Effector CD4-positive, alpha-beta T cell (primary cell): ENCODE measurements at places on chromosomes 1 and 21.

DNA sequence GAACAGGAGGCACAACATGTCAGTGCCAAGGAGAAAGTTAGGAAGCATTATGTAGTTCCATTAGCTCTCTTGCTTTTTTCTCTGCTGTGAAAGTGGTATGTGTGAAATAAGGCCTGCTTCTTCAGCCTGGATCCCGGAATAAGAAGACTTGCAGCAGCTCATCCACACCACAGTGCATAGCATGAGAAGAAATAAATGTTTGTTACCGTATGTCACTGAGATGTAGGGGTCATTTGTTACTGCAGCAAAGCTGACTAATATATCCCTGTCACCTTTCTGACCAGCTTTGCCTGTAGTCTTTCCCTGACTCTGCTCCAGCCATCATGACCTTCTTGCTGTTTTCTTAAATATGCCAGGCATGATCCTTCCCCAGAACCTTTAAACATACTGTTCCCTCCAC lies 20.5 kb upstream of the MCOLN3 start:
- DNase-seq = no peak

- DNase-seq = no peak
These were observed 75.9 kb downstream of the DHRS3 start for GRCh38 chr1:12542138-12542465.

- DNase-seq = no peak
These were observed 346.1 kb downstream of the KCNH1 start for GRCh38 chr1:210787800-210788199.

- DNase-seq = no peak
These were observed 47.7 kb downstream of the CXADR start for GRCh38 chr21:17560377-17561025.

- no peak for DNase-seq
These were observed 15.8 kb upstream of the NEXN start for GRCh38 chr1:77872645-77873044.

DNA sequence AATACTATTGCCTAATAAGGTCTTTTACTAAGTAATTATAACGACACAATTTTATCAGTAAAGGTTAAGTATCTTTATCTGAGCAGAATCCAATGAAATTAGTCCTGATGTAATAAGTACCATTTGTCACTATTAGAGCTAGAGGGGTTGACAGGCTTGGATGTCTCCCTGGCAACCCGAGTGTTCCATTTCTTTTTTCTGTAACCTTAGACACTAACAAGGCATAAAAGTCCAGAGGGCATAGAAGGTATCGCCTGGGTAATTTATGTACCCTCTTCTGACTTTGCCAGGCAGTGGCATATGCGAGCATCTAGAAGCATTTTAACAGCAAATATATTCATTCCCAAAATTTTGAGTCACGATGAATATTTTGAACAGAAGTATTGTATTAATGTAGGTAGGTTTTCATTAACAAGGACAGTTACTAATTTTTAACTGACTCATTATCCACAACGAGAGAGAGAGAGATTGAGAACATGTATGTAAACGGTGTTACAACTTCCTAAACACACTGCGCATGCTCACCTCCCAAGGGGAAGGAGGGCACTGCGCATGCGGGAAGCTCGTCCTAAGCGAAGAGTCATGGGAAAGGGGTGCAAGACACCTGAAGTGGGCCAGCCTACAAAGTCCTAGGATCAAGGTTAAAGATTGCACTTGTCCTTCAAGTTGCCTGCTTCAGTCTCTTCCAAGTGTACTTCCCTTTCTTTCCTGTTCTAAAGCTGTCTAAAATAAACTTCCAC lies 423.9 kb downstream of the DSCAM start:
- DNase-seq = no peak

DNA sequence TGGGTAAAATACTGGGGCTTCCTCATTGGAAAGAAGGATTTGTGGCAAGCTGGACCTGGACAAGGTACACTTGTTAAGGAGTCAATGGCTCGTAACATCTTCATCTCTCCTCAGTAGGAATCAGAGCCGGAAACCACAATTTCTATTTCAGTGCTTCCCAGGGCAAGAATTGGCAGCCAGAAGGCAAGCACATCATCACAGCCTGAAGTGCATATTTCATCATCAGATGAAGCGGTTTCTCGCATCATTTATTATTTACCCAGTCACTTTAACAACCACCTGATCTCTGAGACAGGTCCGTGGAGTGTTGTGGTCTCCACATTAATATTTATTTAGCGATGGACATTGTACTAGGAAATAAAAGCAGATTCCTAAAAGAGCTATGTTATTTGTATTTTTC lies 55.0 kb downstream of the KCNJ15 start:
- no peak for DNase-seq

GRCh38 chr1:159077120-159077961 lies 775 bp upstream of the AIM2 start:
- peak; percentile 65 for DNase-seq

DNA sequence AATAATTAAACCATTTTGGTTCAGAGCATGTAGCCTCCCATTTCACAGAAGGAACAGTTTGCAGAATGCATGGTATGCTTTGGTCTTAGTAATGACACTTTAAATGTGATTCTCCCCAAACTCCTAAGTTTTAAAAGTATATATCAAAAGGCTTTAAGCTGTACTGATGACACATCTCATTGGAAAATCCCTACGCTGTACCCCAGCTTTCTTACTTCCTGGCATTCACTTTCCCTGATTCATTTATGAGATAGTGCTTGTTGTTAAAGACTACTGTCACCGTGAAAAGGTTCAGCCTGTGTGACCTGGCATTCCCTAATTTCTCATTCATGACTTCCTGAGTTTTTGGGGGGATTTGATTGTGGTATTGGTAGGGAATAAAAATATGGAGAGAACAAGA lies 53.4 kb downstream of the MPZL1 start:
- no peak for DNase-seq

- DNase-seq = no peak
These were observed 33.4 kb downstream of the DDX20 start for GRCh38 chr1:111789142-111789541.

DNA sequence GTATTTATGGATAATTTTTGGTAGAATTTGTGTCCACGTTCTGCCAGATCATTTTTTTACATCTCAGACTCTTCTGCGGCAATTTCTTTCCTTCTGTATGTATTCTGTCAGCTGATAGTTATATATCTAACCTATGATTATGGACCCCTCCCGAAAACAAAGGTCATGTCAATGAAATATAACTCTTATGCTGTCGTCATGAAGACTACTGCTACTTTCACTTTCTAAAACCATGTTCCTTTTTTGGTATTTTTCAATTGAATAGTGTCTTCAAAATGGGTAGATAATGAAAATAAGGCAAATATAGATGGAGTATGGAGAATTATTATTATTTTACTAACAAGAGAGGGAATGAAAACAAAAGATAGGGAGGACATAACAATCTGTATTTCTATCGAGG lies 3.2 kb downstream of the ANGPTL1 start:
- DNase-seq = no peak

GRCh38 chr1:64653466-64653865 lies 91.4 kb upstream of the RAVER2 start:
- no peak for DNase-seq

GRCh38 chr1:201593200-201593921 lies 54.4 kb downstream of the NAV1 start:
- DNase-seq = no peak

DNA sequence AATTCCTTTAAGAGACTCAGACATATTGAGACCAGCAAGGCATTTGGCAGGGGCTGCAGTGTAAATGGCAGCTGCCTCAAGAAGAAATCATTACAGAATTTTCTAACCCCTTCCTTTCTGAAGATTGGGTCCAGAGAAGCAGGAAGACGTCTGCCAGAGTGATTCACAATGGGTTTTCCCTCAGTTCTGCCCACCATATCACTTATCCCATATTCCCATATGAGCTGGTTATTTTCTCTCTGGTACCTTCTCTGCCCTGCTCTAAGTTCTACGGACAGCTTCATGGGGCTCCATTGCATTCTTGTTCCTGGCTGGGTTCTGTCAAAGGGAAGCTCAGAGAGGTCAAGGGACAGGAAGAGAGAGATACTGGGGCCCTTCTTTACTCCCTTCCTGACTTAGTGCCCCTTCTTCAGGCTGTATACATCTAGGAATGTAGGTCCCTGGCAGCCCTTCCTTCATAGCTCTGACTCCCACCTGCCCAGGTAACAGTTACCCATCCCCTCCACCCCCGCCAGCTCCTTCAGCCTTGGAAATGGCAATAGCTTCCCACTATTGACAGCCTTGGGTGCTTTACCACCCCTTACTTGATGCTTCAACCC lies 420.6 kb upstream of the DAB1 start:
- no peak for DNase-seq

GRCh38 chr1:63705078-63705477 lies 68.7 kb upstream of the ROR1 start:
- DNase-seq = no peak

- no peak for DNase-seq
These were observed 5.0 kb upstream of the EDEM3 start for GRCh38 chr1:184759651-184760050.

- DNase-seq = no peak
These were observed 4.9 kb downstream of the PBX1 start for GRCh38 chr1:164563721-164564360.

DNA sequence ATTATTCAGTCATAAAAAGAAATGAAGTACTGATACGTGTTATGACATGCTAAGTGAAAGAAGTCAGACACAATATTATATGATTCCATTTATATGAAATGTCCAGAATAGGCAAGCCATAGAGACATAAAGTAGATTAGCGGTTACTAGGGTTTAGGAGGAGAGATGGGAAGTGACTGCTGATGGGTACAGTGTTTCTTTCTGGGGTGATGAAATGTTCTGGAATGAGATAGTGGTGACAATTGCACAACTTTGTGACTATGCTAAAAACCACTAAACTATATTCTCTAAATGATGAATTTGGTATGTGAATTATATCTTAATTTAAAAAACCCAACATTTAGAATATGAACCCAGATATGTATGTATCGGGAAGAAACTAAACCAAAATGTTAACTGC lies 27.6 kb downstream of the IPP start:
- DNase-seq = no peak

GRCh38 chr1:54604572-54605370 lies 18.6 kb downstream of the FAM151A start:
- no peak for DNase-seq

- no peak for DNase-seq
These were observed 37.2 kb upstream of the SIM2 start for GRCh38 chr21:36661511-36662309.

DNA sequence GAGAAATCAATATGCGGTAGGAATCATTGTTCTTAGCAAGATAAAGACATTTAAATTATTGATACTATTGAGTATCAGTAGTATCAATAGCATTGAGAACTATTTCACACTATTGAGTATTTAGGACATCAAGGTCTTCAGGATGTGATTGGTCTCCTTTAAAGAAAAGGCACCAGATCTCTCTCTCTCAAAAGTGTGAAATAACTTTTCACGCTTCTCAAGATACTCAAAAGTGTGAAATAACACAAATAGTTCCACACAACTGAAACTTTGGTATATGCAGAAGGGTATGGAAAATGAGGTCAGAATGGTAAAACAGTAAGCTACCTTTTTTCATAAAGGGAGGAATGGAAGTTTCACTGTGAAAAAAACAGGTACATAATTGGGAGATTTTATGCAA lies 6.7 kb upstream of the PYHIN1 start:
- DNase-seq = no peak

DNA sequence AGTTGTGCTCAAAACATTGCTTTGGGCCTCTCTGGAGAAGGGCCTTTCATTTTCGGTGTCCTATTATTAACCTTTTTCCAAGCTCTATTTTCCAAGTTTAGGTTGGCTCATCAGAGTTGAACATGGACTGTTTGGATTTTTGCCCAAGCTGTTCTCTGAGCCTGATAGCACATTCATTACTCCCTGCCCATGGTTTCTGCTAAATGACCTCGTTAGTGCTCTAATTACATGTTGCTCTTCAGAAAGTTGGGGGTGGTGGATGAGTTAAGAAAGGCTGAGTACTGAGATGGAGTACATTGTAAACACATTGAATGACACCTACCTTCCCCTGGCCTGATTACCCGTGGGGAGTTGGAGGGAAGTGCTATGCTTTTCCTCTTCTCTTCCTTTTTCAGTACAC lies 38.9 kb downstream of the LMO4 start:
- no peak for DNase-seq

DNA sequence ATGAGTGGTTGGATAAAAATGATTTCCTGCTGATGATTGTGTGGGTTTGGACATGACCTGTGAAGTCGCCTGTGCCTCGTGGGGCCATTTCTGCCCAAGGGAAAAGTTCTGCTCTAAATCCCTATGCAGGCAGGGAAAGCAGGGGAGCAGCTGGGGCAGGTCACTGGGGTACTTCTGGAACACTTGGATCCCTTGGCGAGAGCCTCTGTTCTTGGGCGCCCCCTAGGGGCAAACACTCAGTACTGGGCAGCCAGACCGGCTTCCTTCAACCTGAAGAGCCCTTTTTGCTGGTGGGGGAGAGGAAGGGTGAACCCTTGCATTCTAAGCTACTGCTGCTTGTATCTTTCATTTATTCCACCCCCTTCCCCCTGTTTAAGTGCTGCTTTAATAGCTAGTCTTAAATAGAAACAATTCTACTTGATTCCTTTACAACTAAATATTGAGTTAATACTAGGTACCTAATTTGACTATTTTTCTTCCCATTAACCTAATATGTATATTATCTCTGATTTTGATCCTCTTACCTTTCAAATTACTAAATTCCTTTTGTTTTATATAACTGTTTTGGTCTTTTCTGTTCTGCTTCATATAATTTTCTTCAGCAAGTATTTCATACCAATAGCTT lies 5.1 kb upstream of the CLEC20A start:
- DNase-seq = no peak

DNA sequence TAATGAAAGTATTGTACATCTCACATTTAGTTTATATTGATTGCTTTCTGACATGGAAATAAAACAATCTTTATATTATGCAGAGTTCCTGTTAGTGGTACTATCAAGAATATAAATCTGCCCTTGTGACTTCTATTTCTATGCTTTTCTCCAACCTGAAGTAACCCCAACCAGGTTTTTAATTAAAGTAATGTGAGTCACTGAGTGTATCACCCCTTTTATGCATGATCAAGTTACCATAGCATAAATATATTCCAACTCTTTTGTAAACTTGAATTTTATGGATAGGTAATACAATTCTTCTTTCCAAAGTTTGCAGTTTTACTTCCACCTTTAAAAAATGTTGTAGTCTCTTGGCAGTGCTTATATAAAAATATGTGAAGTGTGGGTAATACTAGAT lies 532.3 kb downstream of the USP25 start:
- DNase-seq = no peak

- DNase-seq = no peak
These were observed 320 bp downstream of the C1orf174 start for GRCh38 chr1:3899754-3900149.

- DNase-seq = no peak
These were observed 20.0 kb downstream of the HDAC1 start for GRCh38 chr1:32311709-32312393.

DNA sequence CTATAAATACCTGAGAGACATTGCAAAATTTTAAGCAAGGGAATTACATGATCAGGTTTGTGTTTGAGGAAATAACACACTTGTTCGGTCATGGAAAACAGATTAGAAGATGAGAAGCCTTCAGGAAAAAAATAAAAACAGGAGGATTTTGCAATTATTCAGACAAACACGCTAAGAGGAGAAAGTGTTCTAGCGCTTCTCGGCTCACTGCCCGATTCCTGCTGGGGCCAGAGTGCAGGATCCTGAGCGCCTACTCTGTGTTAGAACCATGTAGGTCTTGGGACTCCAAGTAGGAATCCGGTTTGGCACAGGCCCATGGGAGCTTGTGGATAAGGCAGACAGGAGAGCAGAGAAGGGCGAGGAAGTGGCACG lies 8.1 kb upstream of the PRELP start:
- no peak for DNase-seq

GRCh38 chr1:45359882-45360513 lies 19.8 kb upstream of the MUTYH start:
- peak; percentile 38 for DNase-seq
